ENCODE measurements at places on chromosomes 2 and 18.

DNA sequence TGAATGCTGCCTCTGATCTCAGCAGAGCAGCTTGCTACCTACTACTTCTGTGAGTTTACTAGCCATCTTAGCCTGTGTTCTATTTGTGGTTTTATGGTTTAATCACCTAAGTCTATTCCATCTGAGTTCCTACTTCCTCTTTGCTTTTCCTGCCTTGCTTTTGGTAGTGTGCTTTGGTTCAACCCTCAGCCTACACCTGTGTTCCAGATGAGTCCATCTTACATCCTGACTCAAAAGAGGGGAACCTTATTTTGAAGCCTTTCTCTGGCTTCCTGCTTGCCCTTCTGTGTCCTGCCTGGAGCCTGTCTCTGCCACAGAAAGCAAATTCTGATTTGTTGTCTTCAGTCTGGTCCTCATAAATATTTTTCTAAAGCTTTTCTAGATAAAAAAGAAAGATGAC lies 530.3 kb upstream of the MEX3C start:
- no peak for DNase-seq

GRCh38 chr18:3110034-3110752 lies 97.2 kb upstream of the LPIN2 start:
- no peak for DNase-seq

DNA sequence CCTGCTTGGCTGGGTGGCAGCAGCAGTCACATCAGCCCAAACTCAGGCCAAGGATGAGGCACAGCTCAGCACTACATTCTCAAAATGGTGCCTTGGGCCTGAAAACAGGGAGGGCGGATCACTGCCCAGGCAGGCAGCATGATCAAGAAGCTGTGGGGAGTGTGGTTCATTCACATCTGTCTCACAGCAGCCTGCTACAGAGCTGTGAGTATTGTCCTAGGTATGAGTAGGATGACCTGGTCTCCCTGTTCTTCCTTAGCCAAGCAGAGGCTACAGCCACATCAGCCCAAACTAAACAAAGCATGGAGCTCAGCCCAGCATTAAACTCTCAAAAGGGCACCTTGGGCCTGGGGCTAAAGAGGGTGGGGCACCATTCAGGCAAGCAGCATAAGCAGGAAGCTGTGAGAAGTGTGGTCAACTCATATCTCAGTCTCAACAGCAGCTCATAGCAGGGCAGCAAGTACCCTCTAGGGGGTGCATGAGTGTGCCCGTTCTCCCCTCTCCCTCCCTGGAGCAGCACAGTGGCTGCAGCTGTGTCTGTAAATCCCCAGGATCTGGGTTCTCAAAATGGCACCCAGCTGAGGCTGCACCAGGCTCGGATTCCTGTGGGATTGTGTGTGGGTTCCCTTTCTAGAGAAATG lies 139.6 kb downstream of the TRABD2A start:
- no peak for DNase-seq

DNA sequence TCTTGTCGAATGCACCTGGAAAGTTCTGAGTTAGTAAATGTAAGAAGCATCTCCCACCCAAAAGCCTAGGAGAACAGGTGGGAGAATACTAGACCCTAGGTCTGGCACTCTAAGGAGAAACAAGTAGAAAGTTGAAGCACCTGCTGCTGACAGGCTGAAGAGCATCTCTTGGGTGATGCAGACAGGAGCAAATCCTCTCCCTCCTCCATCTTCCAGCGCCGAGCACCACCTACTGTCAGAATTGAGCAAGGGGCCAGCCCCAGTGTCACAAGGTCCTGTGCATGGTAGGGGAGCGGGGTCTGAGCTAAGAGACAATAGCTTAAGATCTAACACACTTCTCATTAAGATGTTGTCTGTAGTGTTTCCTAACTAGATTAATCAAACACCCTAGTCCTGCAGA lies 52.9 kb downstream of the HK2 start:
- no peak for DNase-seq

DNA sequence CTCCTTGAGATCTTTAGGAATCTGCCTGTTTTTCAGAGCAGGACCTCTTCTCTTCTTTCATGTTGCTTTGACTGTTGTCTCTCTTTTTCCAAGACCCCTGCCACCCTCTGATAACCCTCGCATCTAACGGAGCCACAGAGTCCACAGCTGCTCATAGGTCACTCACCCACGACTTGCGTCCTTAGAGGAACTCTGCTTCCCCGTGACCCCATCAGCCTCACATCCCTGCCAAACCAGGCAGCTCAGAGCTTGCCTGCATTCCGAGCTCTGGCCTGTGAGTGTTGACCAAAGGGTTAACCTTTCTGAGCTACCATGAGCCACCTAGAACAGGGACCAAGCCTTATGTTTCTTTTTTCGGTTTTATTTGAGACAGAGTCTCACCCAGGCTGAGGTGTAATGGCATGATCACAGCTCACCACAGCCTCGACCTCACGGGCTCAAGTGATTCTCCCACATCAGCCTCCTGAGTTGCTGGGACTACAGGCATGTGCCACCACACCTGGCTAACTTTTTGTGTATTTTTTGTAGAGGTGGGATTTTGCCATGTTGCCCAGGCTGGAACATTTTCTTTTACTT lies 36.4 kb downstream of the CABLES1 start:
- DNase-seq: no peak

DNA sequence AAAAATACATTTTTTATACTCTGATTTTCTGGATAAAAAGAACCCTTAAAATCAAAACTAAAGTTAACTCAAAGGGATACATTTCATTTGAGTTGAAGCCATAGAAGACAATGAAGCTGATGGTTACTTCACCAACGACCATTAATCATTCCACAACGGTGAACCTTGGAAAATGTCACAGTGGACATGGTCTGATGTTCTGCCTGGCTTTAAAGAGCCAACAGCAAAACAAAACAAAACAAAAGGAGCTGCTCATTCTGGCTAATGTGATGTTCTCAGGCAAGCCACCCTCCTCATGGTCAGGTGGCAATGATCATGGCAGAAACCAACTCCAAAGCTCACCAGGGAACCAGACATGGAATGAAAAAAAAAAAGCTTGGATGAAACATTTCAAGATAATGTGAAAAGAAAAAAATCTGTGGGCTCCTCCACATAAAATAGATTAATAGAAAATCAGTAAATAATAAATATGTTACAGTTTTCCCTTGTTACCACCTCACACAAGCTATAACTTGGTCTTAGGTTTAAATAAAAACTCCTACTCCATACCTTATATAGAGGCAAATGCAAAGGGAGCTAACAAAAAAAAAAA lies 90.1 kb upstream of the SERTAD2 start:
- no peak for DNase-seq
